Activated naive CD4-positive, alpha-beta T cell treated with Interleukin-2 at 50 U/mL for 16 hours (primary cell): ENCODE measurements at places on chromosomes 11 and 22.

DNA sequence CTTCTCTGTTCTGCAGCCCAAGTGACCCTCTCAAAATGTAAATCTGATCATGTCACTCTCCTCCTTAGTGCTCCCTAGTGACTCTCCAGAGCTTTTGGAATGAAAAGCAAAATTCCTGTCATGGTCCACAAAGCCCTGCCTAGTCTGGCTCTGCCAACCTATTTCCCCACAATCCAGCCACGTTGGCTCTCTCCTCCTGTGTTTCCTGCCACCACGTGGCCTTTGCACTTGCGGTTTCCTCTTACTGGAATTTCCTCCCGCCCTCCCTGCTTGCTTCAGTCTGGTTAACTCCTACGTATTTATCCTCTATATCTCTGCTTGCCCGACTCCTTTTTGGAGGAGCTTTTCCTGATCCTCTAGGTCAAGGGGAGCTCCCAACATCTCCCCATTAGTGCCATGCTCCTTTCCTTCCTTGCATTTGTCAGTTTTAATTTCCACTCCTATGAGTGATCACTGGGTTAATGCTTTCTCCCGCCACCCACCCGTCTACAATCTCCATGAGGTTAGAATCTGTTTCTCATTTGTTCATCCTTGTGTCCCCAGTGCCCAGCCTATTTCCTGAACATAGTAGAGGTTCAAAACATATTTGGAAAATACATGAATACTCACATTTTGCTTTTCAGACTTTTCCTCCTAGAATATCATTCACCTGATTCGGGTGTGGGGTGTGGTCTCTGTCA is 11.5 kb downstream of the NNMT start:
- DNase-seq: no peak

GRCh38 chr22:48700566-48701295 is 1126.9 kb downstream of the BRD1 start:
- no peak for DNase-seq

GRCh38 chr11:131371791-131372104 is 1.3 kb downstream of the NTM start:
- DNase-seq: no peak

DNA sequence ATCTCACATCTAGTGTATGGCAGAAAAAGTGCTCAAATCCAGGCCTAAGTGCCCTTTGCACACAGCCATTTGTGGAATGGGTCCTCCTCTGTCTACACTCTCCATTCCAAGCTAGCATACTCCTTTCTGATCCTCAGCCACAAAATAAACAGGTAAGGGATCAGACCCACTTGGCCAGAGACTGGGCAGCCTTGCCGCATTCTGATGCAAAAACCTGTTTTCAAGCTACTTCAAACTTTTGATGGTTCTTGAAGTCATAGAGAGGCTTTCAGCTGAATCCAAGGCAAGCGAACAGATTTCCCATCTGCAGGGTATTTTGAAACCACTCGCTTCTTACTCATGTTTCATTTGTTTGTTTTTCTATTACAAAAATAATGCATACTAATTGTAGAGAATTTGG is 136.6 kb upstream of the NAV2 start:
- no peak for DNase-seq

DNA sequence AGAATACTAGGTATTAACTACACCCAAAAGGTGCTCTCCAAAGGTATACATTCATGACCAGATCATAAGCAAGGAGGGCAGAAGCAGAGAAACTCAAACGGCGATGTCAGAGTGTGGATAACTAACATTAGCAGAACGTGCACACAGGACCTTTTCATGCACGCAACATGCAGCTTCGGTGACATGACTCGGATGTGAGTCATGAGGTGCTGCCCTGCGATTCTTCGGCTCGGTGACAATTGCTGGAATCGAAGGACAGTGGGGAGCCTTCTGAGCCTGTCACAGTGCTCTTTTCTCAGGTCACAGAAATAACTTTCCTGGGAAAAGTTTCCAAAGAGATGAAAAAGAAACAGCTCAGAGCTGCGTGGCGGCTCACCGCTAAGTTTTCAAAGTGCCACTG is 418.5 kb upstream of the SYN3 start:
- no peak for DNase-seq

DNA sequence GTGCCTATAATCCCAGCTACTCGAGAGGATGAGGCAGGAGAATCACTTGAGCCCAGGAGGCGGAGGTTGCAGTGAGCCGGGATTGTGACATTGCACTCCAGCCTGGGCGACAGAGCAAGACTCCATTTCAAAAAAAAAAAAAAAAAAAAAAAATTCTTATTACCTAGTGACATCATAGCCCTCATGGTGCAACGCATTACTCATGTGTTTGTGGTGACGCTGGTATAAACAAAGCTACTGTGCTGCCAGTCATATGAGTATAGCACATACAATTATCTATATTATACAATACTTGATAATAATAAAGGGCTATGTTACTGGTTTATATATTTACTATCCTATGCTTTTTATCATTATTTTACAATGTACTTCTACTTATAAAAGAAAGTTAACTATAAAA is 41.2 kb downstream of the OR2AT4 start:
- DNase-seq: no peak

GRCh38 chr22:40877488-40877887 is 15.6 kb upstream of the DNAJB7 start:
- no peak for DNase-seq

DNA sequence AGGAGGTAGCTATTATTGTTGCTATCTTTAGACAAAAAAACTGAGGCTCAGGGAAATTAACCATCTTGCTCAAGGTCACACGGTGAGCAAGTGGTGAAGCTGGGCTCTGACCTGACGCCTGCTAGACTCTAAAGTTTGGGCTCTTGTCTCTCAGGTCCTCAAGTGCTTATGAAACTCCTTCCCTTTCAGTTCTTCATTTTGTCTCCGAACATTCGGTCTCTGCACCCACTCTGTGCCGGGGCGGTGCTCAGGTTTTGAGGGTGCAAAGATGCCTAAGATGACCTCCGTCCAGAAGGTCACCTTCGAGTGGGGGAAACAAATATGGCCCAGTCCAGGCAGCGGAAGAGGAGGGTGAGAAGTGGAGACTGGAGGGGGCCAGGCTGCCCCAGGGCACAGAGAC is 16.0 kb downstream of the OVOL1 start:
- DNase-seq: no peak

GRCh38 chr11:113240389-113240788 is 74.0 kb upstream of the TTC12 start:
- no peak for DNase-seq

GRCh38 chr11:74735365-74735928 is 4.2 kb upstream of the CHRDL2 start:
- no peak for DNase-seq

GRCh38 chr22:46112405-46112804 is 37.9 kb upstream of the PPARA start:
- no peak for DNase-seq

DNA sequence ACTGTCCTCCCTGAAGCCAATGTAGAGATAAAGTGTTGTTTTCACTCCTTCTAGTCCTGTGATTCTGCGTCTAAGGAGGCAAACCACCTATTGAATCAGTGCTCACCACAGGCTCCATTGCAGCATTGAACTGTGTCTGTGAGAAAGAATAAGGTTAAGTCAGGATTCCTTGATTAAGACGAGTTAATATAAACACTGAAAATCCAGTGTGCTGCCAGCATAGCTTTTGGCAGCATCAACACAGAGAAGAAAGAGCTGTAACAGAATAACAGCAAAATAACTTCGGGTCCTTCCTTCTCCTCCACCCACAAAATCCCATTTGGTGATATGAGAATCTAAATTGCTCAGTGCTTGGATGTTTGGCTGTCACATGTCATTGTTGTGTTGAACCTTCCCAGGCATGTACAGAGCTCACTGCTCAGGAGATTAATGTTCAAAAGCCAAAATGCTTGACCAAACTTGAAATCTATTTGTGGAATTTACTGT is 185.2 kb upstream of the DDI1 start:
- DNase-seq: no peak

DNA sequence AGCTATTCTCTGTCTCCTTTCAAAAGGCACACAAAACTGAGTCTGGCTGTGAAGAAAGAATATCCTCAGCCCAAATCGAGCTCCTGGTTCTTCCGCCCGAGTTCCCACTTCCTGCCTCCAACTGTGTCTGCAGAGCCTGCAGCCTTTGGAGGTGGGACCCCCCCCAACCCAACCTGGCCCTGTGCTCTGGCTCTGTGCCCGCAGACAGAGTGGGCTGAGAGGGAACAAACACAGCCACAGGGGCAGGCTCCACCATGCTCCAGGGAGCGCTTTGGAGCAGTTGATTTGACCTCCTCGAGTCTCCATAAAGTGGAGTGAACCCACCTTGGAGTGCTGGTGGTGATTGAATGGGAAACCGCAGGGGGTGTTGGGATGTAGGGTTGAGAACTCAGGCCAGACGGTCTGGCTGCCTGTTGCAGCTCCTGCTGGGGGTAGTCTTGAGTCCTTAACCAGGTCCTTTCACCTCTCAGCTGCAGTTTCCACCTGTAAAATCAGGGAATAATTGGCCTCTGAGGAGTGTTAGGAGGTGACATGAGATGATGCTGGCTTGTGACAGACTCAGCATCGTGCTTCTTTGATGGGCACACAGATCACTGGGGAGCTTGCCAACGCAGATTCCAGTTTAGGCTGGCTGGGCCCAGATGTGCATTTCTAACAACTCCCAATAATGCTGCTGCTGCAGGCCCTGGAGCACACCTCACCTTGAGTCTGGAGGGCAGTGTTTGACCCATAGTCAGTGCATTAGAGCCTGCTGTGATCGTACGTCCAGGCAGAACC is 11.4 kb downstream of the DAGLA start:
- DNase-seq: no peak

- no peak for DNase-seq
Observed at GRCh38 chr11:85967457-85967856, 101.4 kb downstream of the PICALM start.

- DNase-seq: no peak
Observed at GRCh38 chr11:2549876-2550605, 105.2 kb downstream of the KCNQ1 start.

GRCh38 chr22:38291201-38291777 is 18.5 kb upstream of the TMEM184B start:
- DNase-seq: no peak

- DNase-seq: no peak
Observed at GRCh38 chr22:27723708-27724107, 77.8 kb downstream of the MN1 start.

DNA sequence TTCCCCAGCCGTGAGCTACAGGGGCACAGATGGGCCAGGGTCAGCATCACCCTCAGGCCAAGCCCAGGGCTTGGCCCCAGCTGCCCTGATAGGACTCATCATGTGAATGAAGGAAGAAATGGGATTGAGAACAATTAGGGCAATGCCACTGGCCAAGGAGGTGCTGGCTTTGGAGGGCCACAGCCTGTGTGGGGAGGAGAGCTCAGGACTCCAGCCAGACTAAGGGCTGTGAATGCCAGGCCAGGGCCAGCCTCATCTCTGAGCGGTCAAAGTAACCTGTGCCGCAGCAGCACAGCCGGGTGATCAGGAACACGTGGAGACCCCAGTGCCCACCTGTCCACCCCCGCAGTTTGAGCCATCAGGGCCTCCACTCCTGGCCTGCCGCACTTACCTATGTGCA is 10.1 kb downstream of the CHID1 start:
- no peak for DNase-seq

- no peak for DNase-seq
Observed at GRCh38 chr11:57913715-57914704, 109.7 kb upstream of the OR9Q1 start.

- no peak for DNase-seq
Observed at GRCh38 chr22:23033116-23033905, 37.0 kb upstream of the GNAZ start.

- DNase-seq: no peak
Observed at GRCh38 chr11:101707477-101707876, 123.7 kb upstream of the TRPC6 start.

- no peak for DNase-seq
Observed at GRCh38 chr11:126512741-126513715, 157.5 kb downstream of the ST3GAL4 start.

- no peak for DNase-seq
Observed at GRCh38 chr11:34929794-34930763, 13.7 kb downstream of the PDHX start.

- DNase-seq: no peak
Observed at GRCh38 chr11:111699579-111700156, 66.5 kb downstream of the PPP2R1B start.

DNA sequence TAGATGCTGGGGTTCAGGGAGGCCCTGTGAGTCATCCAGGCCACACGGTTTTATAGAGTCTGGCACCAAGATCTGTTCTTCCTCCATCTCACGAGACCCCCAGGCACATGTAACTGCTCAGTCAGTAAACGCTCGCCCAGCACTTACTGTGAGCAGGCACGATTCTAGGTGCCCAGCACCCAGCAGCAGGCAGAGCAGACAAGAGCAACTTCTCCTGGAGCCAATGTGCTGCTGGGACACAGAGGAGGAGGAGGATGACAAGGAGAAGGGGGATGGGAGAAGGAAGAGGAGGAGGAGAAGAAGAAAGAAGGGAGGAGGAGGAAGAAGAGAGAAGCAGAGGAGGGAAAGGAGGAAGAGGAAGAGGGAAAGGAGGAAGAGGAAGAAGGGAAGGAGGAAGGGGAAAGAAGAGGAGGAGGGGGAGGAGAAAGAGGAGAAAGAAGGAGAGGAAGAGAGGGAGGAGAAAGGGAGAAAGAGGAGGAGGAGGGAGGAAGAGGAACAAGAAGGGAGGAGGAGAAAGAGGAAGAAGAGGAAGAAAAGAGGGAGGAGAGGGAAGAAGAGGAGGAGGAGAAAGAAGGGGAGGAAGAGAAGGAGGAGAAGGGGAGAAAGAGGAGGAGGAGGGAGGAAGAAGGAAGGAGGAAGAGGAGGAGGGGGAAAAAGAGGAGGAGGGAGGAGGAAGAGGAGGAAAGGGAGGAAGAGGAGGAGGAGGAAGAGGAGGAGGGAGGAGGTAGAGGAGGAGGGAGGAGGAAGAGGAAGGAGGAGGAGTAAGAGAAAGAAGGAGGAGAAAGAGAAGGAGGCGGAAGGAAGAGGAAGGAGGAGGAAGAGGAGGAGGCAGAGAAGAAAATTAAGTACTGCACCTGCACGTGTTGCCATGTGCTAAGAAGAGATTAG is 77.6 kb upstream of the RTL6 start:
- DNase-seq: no peak

GRCh38 chr11:95149651-95150364 is 60.2 kb downstream of the ENDOD1 start:
- DNase-seq: no peak

GRCh38 chr11:30393012-30393411 is 70.1 kb downstream of the ARL14EP start:
- no peak for DNase-seq

GRCh38 chr11:26830757-26831156 is 108.9 kb upstream of the SLC5A12 start:
- DNase-seq: no peak

DNA sequence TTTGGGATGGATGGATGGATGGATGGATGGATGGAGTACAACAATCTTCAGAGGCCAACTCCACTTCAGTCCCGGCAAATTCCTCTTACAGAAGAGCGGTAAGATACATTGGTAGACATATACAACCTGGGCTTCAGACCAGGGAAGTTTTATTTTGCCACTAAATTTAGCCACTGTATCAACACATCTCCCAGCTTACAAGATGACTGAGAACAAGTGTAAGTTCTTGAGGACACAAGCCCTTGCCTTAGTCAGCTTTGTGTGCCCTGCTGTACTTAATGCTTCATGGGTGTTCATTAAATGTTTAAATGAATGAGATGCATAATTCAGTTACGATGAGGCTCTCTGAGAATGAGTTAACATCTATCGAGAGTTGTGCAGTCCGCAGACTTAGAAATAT is 127.7 kb downstream of the COMMD9 start:
- DNase-seq: no peak
